Activated CD4-positive, alpha-beta T cell treated with anti-CD3 and anti-CD28 coated beads for 1 hour (primary cell): ENCODE measurements at places on chromosomes 1 and 21.

DNA sequence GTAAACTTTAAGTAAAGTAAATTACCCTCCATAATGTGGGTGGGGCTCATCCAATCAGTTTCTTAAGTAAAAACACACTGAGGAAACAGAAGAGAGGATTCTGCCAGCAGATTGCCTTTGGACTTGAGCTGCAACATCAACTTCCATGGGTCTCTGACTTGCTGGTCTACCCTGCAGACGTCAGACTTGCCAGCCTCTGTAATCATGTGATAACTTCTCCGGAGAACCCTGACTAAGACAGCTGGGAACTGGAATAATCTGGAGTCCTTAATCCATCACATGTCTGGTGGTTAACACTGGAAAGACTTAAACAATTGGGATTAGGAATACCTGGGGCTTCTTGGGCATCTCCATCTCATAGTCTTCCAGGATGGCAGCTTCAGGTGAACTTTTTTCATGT is 13.2 kb upstream of the CEP350 start:
- DNase-seq = no peak

GRCh38 chr1:56849750-56850149 is 4.8 kb upstream of the C8A start:
- no peak for DNase-seq

- DNase-seq = no peak
These were observed 230.3 kb downstream of the GRIK3 start for GRCh38 chr1:36803868-36804570.

DNA sequence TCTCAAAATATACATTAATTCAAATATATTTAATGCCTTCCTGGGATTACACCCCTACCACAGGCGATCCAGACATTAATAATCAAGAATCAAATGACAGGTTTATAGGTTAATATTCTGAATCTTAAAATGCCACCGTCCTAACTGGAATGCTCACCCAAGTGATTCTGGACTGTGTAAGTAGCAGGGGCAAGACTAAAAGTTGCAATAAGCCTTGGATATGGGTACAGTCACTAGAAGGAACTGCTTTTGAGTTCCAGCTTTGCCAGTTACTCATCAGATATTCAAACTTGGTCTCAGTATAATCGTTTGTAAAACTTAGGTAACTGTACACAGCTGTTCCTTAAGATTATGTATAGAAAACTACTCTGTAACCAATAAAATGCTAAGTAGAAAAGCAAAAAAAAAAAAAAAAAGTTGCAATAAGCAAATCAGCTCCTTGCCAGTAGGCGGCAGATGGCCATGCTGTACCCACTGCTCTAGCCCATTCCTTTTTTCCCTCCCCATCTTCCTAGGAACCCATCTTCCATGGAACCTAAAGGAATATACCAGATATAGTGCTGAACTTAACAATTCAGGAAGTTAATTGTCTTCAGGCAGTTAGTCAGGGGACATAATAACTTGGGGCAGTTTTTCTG is 10.5 kb downstream of the RO60 start:
- DNase-seq = no peak

GRCh38 chr1:211487672-211488208 is 4.2 kb downstream of the RD3 start:
- DNase-seq = no peak

DNA sequence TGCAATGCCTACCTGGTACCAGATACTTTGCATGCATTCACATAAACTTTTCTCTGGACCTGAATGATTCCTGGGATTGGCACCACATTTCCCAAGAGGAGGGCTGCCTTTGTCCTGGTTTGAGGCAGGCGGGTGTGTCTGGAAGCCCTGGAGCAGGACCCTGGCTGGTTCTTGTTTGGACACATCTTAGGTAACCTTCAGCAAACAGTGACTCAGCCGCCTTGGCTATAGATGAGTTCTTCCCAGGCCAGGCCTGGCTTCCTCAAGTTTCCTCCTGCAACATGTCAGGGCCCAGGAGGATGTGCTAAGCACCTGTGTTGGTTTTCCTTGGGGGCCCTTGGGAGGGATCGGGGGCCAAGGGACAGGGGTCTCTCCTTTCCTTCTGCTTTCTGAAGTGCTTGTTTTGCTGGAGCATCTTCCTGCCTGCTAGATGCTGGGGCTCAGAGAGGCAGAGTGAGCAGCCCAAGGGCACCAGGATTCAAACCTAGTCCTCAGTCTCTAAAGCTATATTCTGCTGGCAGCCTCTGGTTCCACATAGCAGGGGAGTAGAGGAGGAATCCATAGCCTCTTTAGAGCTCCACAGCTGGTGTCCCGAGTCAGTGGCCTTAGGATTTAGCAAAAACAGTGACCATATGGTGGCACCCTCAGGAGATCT is 38.2 kb downstream of the PAX7 start:
- no peak for DNase-seq

GRCh38 chr21:26845066-26845758 is at the start of gene ADAMTS1:
Gene ADAMTS1 (minus strand): TSS chr21:26845409. CDS start chr21:26844954, 455 bp downstream.
- DNase-seq = no peak

DNA sequence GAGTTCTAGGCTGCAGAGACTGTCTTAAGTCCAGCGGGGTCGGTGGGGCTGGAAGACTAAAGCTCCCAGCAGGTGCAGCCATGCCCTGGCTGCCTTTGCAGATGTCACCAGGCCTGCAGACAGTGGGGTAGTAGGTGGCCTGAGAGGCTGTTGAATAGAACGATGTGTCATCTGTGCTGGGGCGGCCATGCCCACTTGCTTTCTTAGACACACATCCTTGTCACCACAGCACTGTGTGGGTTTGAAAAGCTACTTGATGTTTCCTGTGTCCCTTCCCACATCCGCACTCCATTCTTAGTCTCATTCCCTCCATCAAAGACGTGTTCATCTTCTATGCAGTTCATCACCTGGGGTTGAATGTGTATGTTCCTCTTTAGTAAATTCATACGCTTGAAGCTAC is 184.5 kb upstream of the TMEM51 start:
- DNase-seq = no peak
